IMR-90 (cell line): ENCODE measurements at places on chromosomes 5 and 9. TPM values are rescaled to one million over a fixed set of nuclear protein-coding genes. Genes with fewer than 3 reads are reported as not detected.

- DNase-seq: no peak
These were observed 12.8 kb downstream of the SNAPC4 start for GRCh38 chr9:136387217-136387616.

- peak; percentile 96 for DNase-seq
These were observed 188.8 kb downstream of the CSNK1G3 start for GRCh38 chr5:123700624-123701287.

GRCh38 chr5:120139039-120139438, 325.1 kb upstream of the PRR16 start:
- DNase-seq: peak; percentile 99

DNA sequence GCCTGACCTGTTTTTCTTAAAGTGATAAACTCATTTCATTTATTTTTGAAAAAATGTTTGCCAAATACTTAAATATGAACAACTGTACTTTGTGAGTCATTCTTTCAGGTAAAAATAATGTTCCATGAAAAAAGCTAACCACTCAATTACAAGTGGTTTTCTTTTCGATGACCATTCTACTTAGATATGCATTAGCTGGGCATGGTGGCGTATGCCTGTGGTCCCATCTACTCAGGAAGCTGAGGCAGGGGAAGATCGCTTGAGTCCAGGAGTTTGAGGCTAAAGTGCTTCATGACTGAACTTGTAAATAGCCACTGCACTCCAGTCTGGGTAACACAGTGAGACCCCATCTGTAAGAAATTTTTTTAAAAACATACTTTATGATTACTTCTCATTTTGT, 4.0 kb upstream of the WDR70 start:
- DNase-seq: no peak

DNA sequence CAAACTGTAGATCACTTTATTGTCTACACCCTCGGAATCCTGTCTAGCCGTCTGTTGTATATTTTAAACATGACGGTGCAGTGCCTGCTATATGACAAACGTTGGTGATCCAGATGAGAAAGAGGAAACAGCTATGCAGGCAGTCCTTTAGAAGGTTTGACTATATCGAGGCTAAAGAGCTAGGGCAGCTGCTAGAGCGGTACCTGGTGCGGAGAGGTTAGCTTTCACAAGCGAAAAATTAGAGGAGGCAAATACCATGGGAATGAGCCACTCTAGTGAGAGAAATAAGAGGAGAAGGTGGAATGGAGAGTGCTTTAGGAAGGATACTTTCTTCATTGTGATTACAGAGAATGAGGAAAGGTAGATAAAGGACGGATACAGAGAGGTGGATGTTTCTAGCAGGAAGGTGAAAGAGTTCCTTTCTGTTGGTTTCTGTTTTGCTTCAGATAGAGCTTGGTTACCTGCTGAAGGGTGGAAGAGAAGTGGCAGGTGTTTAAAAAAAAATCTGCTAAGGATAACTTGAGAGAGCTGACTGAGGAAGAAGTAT, 959 bp upstream of the FBXL17 start:
- peak; percentile 44 for DNase-seq

Gene DNAJC21
- polyA plus RNA-seq: 10.2 and 12.7 TPM in 2 replicates

Gene CCL27
- polyA plus RNA-seq: 0.17 and 0.26 TPM in 2 replicates
